Mammary epithelial cell (primary cell): ENCODE measurements at places on chromosomes 3 and 15.

DNA sequence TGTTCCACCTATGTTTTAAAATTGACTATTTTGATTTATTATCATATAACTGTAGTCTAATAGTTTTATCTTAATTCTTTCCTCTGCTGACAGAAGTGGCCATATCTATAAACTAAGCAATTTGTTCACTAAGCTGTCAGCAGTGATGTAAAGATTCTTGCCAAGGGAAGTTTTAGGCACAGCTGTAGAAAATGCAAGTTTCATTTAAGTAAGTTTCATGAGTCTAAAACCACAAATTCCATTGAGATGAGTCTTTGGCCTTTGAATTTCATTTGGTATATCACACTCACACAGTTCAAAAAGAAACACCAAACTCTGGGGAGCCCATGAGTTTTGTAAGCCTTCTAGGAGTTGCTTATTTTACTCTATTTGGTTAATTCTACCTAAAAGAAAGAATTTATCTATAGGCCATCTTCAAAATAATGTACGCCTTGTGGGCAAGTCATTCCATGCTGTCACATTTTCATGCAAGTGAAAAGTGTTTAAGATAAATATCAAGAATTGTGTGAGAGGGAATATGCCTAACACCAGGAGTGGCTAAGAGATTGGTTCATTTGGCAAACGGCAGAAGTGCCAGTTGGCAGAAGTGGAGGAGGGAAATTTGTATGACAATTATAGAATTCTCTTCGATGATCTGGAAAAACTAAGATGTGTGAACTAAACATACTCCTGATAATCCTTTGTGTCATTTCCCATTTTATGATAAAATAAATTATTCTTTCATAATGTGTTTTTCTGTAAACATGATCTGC, 292.9 kb downstream of the ZIC4 start:
- peak; percentile 77 for DNase-seq

- no peak for DNase-seq
These were observed 16.0 kb upstream of the RAD18 start for GRCh38 chr3:8979262-8979661.

DNA sequence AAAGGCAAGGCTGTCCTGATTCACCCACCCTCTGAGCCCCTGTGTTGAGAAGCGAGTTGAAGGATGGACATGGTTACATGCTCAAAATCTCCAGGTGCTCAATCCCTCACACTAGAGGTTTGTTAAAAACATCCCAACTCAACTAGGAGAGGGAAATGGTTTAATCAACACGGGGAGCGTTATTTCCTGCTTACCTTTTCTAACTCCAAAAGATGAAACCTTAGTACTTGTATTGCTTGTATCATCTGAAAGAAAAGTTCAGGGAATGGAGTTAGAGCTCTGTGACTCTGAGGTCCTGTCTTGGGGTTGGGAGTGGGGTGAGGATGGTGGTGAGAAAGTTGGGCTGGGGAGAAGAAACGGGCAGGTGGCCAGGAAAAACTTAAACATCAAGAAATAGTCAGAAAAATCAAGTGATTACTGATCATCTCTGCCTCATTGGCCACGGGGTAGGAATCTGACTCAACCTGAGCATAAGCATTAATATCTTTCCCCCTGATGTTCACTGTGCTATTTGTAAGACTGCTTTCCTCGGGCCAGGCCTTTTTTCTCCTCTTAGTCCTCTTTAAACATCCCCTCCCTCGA, 5.9 kb downstream of the MEIS2 start:
- no peak for DNase-seq

DNA sequence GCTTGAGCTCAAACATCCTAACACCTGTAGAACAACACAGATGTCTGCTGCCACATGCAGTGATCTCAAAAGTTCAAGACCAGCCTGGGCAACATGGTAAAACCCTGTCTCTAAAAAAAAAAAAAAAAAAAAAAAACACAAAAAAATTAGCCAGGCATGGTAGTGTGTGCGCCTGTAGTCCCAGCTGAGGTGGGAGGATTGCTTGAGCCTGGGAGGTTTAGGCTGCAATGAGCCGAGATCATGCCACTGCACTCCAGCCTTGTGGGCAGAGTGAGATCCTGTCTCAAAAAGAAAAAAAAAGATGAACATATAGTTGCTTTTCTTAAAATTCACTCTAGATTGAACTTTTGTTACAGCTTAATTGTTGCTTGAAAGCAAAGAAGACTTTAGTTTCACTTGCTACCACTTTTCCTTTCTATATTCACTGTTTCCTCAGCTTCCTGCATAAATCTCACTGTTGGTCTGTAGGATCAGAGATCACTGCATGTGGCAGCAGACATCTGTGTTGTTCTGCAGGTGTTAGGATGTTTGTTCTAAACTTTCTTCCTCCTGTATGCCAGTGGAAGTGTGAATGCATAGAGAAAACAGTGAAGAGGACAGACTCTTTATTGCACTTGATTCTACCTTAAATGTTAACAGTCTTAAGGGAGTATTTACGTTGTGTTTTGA, 12.6 kb downstream of the RAB11A start:
- no peak for DNase-seq

DNA sequence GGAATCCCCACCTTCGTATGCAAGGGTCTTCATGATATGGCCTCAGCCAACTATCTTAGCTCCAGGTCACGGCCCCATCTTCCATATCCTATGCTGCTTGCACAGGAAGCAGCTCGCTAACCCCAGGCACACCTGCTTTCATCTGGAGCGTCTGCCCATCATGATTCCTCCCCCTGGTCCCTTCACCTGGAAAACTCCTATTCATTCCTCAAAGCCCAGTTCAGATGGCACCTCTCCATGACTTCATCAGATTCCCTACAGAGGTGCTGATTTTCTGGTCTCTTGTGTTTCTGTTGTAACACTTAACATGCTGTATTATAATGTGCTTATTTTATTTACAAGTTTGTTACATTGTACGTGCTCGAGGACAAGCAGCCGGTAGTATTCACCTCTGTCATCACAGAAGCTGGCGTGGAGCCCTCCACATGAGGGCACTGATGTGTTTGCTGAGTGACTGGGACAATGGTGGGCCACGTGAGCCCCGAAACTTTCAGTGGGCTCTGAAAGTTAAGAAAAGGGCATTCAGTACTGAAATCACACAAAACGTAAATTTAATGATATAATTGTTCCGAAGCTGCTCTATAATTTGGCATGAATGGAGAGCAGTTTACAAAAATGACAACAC, 16.2 kb downstream of the MUC20 start:
- DNase-seq, result no peak

- DNase-seq, result peak; percentile 3
These were observed 2.0 kb downstream of the C2CD4A start for GRCh38 chr15:62068810-62069167.

GRCh38 chr3:42696356-42697288, 6.0 kb downstream of the HHATL start:
- no peak for DNase-seq

GRCh38 chr3:36477655-36478054, 97.4 kb downstream of the STAC start:
- DNase-seq, result peak; percentile 10

- no peak for DNase-seq
These were observed 2.9 kb upstream of the CTDSPL start for GRCh38 chr3:37858742-37859141.

- peak; percentile 74 for DNase-seq
These were observed 143.5 kb upstream of the SOX2 start for GRCh38 chr3:181568248-181568647.

- DNase-seq, result peak; percentile 60
These were observed 28.4 kb downstream of the P3H2 start for GRCh38 chr3:190092250-190092649.

DNA sequence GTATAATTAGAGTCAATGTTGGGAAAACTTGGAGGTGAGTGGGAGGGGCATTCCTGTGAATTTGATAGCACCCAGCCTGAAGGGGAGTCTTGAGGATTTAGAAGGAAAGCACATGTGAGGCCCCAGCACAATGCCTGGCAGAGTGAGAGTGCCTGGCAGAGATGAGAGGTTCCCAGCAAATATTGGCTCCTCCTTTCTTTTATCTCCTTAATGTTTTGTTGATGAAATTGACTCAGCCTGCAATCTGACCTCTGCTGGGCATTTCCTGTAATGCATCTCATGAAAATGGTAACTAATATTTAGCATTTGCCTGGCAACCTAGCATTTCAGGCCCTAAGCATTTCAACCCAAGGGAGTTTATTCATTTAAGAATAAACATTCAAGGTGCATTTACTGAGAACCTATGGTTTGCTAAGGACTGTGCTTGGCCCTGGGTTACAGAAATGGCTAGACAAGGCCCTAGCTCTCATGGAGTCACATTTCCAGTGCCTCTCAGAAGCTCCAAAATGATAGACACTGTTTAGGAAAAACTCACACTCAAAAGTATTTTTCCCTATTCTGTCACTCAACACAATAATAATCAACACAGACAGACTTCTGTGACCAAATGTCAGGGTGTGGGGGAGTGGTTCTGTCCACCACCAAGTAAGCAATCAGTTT, 19.0 kb downstream of the PDHB start:
- DNase-seq, result peak; percentile 52

GRCh38 chr3:55512571-55513343, 25.7 kb upstream of the WNT5A start:
- DNase-seq, result no peak

GRCh38 chr3:101144105-101144504, 150.9 kb upstream of the ABI3BP start:
- no peak for DNase-seq

- DNase-seq, result no peak
These were observed 343.7 kb downstream of the ERC2 start for GRCh38 chr3:56124546-56124945.

DNA sequence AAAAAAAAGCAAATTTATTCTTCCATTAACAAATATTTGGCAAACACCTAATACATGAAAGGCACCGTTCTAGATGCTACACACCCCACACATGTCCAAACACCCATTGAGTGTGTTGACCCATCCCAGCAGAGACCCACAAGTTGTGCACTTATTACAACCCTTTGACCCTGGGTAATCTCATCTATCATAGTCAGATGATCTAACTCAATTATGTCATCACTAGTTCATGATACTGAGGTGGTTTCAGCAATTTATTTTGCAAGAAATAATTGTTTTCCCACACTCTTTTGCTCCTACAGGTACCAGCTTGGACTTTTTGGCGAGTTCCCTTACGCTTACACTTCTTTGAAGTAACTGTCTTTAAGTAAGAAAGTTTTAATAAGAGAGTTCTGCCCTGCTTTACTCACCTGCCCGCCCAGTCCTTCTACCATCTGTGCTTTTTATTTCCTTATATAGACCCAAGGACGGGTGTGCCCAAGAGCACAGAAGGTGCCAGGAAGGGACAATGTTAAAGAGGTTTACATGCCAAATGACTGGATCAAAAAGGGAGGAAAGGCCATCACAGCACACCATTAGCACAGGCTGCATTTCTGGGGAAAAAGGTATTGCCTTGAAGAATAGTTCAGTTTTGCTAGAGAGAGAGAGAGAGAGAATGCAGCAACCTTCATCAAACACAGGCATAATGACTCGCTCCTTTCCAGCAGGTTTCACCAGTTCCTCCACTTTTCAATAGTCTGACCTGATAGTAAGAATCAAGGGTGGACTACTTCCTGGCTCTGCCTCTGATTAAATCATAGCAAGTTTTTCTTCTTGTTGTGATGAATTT, 54.5 kb upstream of the ATP11B start:
- DNase-seq, result peak; percentile 95

- no peak for DNase-seq
These were observed 1.6 kb downstream of the ANKRD63 start for GRCh38 chr15:40281057-40281800.

DNA sequence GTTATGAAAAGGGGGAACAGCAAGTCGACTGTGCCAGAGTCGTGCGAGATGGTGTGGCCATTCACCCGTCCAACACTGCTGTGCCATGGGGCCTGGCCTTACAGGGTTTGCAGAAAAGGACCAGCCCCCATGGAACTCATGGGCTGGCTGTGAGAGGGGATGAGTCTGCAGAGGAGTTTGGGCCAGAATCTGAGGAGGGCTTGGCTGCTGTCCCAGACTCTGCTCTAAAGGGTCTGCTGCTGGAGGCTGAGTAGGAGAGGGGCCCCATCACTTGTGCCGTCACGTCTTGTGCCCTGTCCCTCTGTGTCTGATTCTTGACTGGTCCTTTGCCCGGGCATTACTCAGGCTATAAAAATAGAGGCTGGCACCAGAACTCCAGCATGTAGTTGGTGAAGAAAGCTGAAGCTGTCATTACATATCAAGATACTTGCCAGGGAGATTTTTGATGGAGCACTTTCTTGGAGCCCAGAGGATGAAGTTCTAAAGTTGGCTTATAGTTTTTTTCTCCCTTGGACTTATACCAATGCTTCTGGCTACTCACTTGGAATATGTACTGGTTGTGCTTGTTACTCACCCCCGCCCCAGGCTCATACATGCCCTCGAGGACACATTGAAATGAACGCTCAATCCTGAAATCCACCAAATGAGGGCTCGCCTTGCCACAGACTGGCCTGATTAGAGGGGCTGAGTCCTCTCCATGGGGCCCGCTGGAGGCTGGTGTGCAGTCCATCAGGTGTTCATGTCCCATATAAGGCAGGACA, 10.2 kb downstream of the PXYLP1 start:
- no peak for DNase-seq

- DNase-seq, result no peak
These were observed 223.8 kb downstream of the OPA1 start for GRCh38 chr3:193816656-193817311.

DNA sequence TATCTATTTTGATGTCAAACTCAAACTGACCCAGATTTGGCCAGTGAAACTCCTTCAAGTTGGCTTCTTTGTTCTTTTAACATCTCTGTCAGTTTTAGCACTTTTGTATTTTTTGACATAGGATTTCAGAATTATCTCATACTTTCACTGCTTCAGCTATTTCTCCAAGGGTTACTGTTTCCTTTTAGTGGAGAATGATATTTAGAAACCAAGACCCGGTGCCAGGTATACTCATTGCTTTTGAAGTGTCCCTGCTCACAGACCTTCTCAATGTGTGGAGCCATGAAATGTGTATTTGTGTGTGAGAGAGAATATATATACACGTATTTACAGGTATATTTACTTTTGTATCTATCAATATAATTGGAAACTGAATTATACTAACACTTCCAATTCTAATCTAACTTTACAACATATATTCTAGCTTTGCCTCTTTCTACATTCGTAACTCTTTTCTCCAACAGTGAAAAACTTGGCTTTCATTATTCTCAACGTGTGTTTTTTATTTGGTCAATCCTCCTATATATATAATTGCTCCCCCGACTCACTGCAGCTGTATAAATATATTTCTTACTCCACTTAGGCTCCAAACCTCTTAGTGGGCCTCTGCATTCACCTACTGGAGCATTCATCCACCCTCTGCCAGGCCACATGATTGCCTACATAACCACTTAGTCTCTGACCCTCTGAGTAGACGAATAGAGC, 54.0 kb downstream of the OTOL1 start:
- DNase-seq, result no peak

GRCh38 chr15:46309914-46310313, 675.1 kb downstream of the SQOR start:
- no peak for DNase-seq

DNA sequence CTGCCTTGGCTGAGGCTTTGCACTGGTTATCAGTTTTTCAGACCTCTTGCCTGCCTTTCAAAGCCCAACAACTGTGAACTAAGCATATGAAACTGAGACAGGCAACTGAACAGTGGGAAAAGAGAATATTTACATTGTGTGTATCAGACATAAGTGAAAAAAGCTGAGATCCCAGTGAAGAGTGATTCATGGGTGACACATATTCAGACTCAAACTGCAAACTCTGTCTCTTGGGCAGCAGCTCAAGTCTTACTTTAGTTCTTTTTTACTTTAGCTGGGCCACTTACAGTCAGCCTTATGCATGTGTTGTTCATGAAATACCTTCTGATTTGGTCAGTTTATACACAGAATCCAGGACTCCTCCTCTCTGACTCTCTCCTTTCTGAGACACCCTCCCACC, 19.2 kb downstream of the SUCLG2 start:
- peak; percentile 68 for DNase-seq
